ENCODE measurements at places on chromosomes 2 and 18.

GRCh38 chr18:51498085-51498855, 300.8 kb upstream of the MEX3C start:
- DNase-seq, result no peak

- no peak for DNase-seq
Observed at GRCh38 chr18:62152844-62153243, 34.0 kb downstream of the PIGN start.

GRCh38 chr2:240069829-240070228, 16.5 kb upstream of the OR6B3 start:
- no peak for DNase-seq

DNA sequence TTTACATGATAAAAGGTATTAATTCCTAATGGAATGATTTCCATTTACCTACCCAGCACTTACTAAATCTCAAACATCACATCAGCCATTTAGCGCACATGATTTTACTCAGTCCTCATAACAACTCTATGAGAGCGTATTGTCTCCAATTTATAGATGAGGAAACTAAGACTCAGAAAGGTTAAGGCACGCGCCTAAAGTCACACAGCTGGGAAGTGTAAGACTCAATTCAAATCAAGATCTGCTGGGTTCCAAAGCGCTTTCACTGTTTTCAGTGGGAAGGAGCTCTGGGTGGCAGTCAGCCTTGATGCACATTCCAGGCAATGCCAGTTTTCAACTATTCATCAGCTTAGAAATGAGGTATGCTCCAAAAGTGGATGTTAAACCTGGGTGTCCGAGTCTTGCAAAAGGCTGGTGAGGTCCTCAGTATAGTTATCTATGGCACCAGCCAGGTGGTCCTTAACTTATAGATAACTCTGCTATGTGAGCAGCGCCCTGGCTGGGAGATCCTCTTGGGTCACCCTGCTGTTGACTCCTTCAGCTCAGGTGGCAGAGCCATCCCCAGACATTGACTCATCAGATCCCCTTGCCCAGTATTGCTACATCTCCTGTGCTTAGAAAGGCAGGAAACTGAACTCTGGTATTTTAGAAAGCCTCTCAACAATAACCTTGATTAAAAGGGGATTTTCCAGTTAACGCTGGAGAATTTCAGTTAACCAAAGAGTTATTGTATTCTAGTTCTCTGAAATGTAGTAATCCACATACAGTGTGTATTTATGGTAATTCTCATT, 47.1 kb downstream of the SLC4A1AP start:
- peak; percentile 50 for DNase-seq

- no peak for DNase-seq
Observed at GRCh38 chr2:26352892-26353291, 6.3 kb upstream of the ADGRF3 start.

DNA sequence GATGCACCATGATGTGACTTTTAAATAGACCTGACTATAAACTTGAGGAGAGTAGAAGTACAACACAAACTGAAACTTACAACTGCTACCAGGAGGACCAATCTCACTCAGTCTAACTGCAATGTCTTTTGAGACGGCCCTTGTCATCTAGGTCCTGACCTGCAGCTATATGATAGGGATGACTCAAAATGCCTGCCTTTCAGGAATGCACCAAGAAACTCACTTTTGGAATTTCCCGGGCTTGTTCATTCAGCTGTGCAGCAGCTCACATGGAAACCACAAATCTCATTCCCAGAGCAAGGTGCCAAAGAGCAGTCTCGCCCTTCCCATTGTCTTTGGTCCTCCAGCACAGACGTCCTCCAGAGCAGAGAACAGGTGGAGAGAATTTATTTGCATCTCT, 113.7 kb downstream of the SPOPL start:
- no peak for DNase-seq

DNA sequence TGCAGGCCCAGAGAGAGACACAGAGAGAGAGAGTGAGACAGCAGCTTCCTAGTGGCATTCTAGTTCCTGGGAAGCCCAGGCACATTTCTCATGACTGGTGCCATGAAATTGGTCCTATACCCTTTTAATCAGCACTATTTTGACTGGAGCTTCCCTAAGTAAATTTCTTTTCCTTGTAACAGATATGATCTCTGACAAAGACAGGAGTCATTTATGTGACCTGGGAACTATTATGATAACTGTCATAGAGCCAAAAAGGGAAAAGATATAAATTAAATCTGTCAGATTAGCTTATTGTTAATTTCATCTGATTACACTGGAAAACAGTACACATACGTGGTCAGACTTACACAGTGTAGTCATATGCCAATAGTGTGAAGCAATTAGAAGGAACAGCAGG, 161.3 kb upstream of the HNRNPA3 start:
- DNase-seq, result no peak

DNA sequence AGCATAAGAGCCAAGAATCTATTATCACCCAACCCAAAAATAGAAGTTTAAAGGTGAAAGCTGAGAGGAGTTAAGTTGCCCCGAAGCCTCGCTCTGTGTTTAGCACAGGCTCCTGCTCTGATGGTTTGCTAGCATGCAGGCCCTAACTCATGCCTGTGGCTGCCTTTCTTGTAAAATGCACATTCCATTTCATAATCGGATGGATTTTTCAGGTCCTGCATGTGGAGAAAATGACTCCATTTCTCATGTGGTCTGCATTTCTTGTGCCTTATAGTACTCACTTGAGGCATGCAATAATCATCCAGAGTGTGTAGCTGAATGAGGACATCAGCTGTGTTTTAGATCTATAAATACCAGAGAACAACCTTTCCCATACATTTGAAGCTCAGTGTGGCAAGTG, 381.8 kb downstream of the CPS1 start:
- DNase-seq, result no peak

- peak; percentile 38 for DNase-seq
Observed at GRCh38 chr2:85584354-85584856, at the start of gene VAMP5. TSS of gene VAMP5 (plus strand) at chr2:85584431. CDS start at chr2:85584491, 60 bp downstream.

- DNase-seq, result no peak
Observed at GRCh38 chr18:12015416-12016062, 34.2 kb downstream of the IMPA2 start.

DNA sequence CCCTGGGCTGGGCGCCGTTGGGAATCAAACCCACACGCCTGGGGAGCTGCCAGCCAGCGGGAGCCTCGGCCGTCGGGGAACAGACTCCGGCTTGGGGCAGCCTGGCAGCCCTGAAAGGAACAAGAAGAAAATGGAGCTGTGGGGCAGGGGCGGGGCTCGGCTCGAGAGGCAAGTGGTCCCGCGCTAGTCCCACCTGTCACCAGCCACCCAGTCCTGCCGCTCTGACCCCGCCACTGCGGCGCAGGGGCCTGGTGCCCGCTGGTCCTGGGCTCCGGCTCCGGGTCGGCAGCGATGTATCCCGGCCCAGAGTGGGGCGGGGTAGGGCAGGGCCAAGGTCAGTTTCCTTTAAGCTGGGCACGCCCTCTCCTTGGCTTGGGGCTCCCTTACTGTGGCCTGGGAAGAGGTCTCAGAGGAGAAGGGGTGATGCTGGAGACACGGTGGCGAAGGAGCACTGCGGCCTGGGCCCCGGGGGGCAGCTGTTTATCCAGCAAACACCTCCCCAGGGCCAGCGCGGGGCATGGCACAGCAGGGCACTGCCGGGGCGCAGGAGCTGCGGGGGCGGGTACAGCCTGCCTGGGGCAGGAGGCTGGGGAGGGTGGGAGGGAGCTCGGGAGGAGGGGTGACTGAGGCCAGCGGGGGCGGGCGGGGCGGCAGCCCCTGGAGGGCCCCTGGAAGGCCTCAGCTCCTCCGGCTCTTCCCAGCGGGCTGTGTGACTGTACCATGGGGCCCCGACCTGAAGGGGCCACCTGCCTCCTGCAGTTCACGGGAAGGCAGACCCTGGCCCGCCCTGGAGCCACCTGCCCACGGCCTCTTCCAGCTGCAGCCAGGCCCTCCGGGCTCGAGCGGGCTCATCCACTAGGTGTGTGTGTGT, 15.6 kb downstream of the ODC1 start:
- no peak for DNase-seq

GRCh38 chr2:68715353-68716041, 19.1 kb upstream of the ARHGAP25 start:
- DNase-seq, result peak; percentile 60

DNA sequence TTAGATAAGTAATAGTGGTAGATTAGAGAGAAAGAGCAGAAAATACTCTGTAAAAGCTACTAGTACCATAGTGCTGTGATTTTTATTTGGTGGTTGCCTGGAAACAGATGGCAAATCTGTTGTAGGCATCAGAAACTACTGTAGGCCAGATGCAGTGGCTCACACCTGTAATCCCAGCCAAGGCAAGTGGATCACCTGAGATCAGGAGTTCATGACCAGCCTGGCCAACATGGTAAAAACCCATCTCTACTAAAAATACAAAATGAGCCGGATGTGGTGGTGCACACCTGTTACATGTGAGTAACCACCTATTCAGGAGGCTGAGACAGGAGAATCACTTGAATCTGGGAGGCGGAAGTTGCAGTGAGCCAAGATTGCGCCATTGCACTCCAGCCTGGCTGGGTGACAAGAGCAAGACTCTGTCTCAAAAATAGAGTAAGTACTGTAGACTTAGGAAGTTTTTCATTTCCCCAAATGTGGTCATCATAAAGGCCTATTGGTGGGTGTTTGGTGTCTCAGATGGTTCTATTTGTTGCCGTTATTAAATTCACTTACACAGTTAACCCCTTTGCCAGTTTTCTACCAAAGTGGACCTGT, 79.6 kb downstream of the SPTBN1 start:
- DNase-seq, result no peak

DNA sequence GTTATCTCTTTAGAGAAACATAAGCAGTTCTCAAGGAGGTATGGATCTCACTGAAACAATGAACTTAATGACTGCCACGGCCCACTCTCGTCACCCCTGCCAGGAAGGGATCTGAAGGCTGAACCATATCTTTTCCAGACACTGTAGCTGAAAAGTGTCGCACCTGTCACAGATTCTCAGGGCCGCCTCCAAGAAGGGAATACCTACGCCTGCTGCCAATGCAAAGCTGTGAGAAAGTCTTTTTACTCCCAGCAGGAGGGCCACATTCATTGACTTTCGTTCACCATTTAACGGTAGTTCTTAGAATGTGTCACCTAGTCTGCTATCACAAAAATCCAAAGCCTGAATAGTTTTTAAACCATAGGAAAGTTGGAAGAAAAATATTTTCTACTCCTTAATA, 66.7 kb upstream of the SH3BP4 start:
- no peak for DNase-seq

DNA sequence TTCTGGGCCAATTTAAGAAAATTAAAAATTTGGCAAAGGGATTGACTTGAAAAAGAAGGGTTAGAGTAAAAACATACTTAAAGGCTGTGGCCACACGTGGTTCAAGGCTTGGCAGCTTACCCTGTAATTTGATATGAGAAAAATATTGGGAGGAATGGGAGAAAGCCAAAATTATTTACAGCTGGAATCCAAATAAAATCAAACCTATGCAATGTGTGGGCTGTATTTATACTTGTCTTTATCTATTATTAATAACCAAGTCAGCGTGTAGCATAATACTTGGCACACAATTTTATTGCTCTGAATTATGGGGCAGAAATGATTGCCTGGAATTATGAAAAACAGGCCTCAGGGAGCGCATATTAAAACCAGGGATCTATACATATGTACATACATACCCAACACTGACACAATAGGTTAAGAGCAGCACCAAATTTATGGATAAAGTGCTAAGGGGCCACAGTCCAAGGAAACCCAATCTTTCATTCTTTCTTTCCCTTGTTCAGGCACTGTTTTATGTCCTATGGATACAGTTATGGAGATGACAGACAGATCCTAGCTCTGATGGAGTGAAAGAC, 35.6 kb downstream of the FAM124B start:
- no peak for DNase-seq

DNA sequence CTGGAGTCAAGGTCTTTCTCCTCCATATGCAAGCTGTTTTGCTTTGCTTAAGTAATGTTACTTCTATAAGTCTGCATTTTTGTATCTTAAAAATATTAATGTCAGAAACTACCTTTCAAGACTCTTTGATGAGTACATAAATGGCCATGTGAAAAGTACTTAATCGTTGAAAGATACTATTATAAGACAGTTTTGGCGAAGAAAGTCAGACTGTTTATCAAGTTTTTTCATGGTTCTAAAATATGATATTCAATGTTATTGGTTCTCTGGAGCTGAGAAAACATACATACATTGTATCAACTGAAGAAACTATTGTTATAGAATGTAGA, 25.1 kb downstream of the FBXO48 start:
- no peak for DNase-seq

GRCh38 chr2:193695367-193695766, 1500.6 kb upstream of the TMEFF2 start:
- DNase-seq, result peak; percentile 32

GRCh38 chr2:178363252-178363651, 87.7 kb downstream of the PRKRA start:
- DNase-seq, result peak; percentile 91

DNA sequence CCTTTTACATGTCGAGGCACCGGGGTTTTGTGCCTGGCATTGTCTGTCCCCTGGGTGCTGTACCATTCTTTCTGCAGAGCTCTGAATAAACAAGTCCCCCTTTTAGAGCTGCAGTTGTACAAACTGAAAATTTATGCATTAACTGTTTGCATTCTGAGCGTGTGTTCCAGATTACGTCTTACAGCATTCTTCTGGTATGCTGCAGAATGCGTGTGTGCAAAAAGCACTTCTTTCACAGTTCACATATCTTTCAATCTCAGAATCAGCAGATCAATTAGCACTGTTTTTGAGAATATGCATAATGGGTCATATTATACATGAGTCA, 27.5 kb downstream of the MEIS1 start:
- no peak for DNase-seq

DNA sequence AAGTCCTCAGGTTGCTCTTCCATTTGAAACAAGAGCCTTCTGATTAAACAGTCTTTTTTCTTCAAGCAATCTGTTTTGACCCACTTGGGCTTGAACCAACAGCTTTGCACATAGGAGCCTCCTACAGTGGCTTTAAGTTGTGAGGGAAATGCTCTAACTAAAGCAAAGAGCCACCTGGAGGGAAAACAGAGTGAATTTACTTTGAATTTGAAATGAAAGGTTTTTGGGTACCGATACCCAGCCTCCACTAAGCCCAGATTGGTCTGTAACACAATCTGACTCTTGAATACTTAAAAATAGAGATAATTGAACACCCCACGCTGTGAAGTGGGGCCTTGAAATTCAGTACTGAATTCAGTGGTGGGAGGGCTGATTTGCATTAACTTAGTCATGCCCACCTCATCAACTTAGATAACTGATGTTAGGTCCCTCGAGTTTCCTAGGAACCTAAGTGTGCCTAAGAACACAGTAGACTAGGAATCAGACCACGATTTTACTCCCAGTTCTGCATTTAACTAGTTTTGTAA, 56.3 kb upstream of the ACVR1C start:
- DNase-seq, result no peak

- no peak for DNase-seq
Observed at GRCh38 chr2:19847486-19847885, 54.3 kb downstream of the TTC32 start.

GRCh38 chr2:189318761-189319160, 122.5 kb upstream of the WDR75 start:
- no peak for DNase-seq

Data from lung microvascular endothelial cell (primary cell).